Chondrocyte (in vitro differentiated cells): ENCODE measurements at places on chromosomes 1 and 21. TPM values are rescaled to one million over a fixed set of nuclear protein-coding genes. Genes with fewer than 3 reads are reported as not detected.

- DNase-seq = no peak
Measured at GRCh38 chr1:228740543-228741317, 5.5 kb downstream of the RHOU start.

- no peak for DNase-seq
Measured at GRCh38 chr21:17575076-17575475, 37.6 kb downstream of the BTG3 start.

- no peak for DNase-seq
Measured at GRCh38 chr21:41071258-41072171, 96.4 kb upstream of the BACE2 start.

DNA sequence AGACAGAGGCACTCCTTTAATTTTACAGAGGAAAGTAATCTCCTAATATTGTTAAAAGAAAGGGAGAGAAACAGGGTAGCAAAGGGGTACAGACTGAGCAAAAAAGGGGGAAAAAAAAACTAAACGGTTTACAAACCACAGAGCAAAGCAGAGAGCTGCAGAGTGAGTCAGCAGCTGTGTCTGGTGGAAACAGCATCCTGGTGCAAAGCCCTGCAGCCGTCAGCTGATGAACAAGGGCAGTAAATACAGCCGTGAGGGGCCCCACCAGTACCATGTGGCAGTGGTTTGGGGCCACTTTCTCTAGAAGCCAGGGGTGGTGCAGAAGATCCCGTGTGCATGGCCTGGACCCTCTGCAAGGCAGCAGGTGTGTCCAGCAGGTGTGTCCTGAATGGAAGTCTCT lies 111.3 kb downstream of the ERG start:
- no peak for DNase-seq

- DNase-seq = no peak
Measured at GRCh38 chr21:33041981-33042380, 16.2 kb downstream of the OLIG2 start.

DNA sequence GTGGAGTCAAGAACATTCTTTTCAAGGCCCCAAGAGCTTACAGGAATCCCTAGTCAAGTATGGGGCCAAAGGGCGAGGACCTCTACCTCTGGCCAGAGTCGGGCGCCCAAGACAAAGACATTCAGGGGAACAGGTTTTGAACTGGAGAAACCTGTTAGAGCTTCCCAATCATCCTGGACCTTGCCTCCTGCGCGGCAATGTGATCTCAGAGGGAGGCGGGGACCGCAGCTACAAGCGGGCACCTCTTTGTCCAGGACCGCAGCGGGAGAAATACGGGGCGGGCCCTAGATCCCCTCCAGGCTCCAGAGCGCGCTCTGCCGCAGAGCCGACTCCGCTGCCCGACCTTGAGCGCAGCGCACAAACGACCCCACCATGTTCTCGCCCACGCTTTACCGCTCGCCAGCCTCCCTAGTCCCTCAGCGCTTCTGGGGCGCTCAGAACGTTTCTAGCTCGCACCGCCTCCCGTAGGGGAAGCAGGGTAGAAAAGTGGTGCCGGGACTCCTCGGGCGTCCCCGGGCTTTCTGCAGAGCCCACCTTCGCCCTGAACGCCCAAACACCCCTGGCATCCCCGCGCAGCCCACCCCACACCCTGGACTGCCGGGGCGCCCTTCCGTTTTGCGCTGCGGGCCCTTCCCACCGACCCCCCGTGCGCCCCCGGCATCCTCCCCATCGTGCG lies 28.1 kb downstream of the RABIF start:
- DNase-seq = no peak

GRCh38 chr1:109570414-109570813 lies 22.0 kb downstream of the GNAI3 start:
- no peak for DNase-seq

GRCh38 chr1:92881391-92881790 lies 49.6 kb downstream of the RPL5 start:
- no peak for DNase-seq

FCRL4 gene
- not detected in 3 replicates for total RNA-seq

PROX1 gene
- total RNA-seq = 0.28 to 0.36 TPM (median 0.32 TPM) in 3 replicates
